Fibroblast of skin of right biceps (primary cell): ENCODE measurements at places on chromosomes 6 and 20.

GRCh38 chr6:120111001-120111400, 761.4 kb upstream of the MAN1A1 start:
- DNase-seq, result no peak

GRCh38 chr6:8879334-8879733, 444.0 kb upstream of the SLC35B3 start:
- no peak for DNase-seq

DNA sequence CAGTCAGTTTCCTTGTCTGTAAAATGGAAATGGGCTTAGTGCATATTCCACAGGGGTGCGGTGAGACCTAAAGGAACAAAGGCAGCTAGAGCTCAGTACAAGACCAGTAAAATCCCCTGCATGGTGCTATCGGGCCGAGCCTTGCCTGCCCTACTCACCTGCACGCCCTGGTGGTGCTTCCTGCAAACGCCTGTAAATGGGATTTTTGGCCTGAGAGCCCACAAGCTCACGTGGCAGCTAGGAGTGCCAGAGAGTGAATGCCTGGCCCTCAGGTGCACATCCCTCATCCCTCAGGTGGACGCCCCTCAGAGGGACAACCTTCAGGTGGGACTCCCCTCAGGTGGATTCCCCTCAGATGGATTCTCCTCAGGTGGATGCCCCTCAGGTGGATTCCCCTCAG, 48.0 kb upstream of the VSX1 start:
- DNase-seq, result no peak

- DNase-seq, result no peak
Observed at GRCh38 chr6:137879299-137879698, 12.2 kb downstream of the TNFAIP3 start.

DNA sequence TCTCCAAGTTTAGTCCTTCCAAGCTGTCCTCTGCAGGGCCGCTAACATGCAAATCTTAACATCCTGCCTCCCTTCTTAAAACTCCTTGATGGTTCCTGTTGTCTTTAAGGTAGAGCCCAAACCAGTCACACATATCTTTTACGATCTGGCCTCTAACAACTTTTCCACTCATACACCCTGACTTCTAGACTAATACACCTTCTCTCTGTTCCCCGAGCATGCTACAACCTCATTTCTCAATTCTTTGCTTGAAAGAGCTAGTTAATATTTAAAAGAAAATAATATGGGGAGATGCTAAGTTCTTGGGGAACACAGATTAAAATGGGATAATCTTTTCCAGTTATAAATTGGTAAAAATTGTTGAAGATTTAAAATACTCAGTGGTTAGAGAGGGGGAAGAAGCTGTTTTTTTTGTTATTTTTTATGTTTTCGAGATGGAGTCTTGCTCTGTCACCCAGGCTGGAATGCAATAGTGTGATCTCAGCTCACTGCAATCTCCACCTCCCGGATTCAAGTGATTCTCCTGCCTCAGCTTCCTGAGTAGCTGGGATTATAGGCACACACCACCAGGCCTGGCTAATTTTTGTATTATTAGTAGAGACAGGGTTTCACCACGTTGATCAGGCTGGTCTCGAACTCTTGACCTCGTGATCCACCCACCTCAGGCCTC, 250.7 kb downstream of the MAFB start:
- peak; percentile 56 for DNase-seq

GRCh38 chr6:37704066-37704465, 6.4 kb upstream of the MDGA1 start:
- DNase-seq, result no peak

GRCh38 chr6:40551966-40552505, 35.1 kb downstream of the LRFN2 start:
- no peak for DNase-seq

DNA sequence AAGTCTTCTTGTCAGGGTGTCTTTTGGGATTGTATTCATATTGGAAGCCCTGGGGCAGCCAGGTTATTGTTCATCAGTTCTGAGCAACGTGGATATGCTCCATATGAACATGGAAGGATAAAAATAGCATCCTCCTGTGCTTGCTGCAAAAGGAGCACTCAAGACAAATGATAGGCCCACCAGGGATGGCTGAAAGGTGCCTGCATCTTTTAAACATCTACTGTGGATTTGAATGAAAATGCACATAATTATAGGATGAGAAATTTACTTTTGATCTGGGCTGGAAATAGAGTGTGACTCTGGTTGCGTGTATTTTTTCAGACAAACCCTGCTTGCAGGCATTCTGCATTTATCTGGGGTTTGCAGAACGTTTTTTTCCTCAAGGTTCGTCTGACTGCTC, 299.1 kb downstream of the PACRG start:
- DNase-seq, result no peak

DNA sequence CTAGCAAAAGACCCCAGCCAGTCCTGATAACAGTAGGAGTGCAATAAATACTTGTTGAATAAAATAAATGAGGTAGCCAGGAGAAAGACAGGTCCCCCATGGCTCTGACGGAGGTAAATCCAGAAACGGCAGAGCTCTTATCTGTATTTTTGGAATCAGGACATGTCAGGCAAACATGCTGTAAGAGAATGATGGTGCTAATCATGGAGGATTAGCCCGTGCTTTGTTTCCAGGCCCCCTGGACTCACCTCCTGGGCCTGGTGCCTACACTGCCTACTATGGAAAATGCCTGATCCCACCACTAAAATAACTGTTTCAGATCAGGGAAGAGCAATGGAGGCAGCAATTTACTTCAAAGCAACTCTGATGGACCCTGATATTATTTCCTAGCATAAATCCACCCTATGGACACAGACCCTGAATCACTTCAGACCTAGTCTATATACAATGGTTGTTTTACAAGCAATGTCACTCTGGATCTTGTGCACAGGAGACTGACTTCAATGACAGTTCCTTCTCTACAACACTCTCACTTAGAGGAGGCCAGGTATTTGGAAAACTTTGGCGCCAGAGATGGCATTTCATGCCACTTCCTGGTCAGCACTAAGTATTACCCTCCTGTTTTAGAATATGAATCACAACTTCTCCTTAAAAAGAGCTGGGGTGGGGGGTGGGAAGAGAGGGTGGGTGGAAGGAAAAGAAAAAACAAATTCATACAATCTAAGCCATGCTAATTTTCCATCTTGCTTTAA, 6.4 kb downstream of the MRPL14 start:
- DNase-seq, result no peak

- DNase-seq, result no peak
Observed at GRCh38 chr20:38805958-38806854, 709 bp downstream of the PPP1R16B start.

GRCh38 chr6:136061701-136062100, 188.4 kb downstream of the MTFR2 start:
- DNase-seq, result no peak

- DNase-seq, result peak; percentile 10
Observed at GRCh38 chr6:136347847-136348246, 58.2 kb upstream of the BCLAF1 start.
